ENCODE measurements at places on chromosomes 5 and 9. TPM values are rescaled to one million over a fixed set of nuclear protein-coding genes. Genes with fewer than 3 reads are reported as not detected.

Gene MARCOL
- total RNA-seq, result not detected

Gene FYB1
- total RNA-seq, result 93.7 TPM

Gene CDH9
- total RNA-seq, result not detected

Gene ELAVL2
- total RNA-seq, result 0.35 TPM

Gene COL15A1
- total RNA-seq, result 58.4 TPM

Gene INSL6
- not detected for total RNA-seq

Gene CCNJL
- total RNA-seq, result 16.0 TPM

Gene PCDHA11
- 1.4 TPM for total RNA-seq

Gene ALDH7A1
- 34.2 TPM for total RNA-seq

Gene KIF4B
- 0.05 TPM for total RNA-seq

Gene DMRT2
- total RNA-seq, result 0.35 TPM

Gene NTMT1
- 25.3 TPM for total RNA-seq

Gene TARS1
- total RNA-seq, result 94.6 TPM

Gene PCDHGA5
- 2.0 TPM for total RNA-seq

Gene VLDLR
- total RNA-seq, result 19.8 TPM

Gene ADRA1B
- total RNA-seq, result 1.5 TPM
